ENCODE measurements at places on chromosomes 12 and 14.

DNA sequence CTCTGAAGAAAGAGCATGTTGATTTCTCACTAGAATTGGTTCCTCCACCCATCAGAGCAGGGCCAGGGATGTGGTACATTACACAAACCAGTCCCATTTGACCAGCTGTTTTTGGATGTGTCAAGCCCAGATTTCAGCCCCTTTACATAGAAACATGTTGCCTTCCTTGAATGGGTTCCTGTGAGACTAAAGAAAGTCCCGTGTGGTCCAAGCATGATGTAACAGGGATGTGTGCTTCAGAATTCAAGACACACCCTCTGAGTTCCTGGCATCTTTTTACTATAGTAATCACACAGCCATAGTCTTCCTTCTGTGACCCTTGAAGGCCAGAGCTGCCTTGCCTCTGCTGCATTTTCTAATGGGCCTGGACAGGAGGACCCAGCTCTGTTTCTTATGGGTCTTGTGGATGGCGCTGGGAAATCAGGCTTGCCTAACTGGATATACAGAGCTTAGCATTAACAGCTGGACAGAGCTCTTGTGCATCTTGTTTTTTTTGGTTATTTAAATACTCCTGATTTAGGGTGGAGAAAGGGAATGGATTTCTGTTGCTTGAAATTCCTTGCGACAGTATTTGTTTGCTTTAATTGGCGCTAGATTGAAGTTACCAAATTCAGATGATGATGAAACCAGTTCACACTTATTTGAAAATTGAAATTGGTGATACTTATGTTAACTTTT is 341.0 kb downstream of the ZFP36L1 start:
- DNase-seq = no peak

DNA sequence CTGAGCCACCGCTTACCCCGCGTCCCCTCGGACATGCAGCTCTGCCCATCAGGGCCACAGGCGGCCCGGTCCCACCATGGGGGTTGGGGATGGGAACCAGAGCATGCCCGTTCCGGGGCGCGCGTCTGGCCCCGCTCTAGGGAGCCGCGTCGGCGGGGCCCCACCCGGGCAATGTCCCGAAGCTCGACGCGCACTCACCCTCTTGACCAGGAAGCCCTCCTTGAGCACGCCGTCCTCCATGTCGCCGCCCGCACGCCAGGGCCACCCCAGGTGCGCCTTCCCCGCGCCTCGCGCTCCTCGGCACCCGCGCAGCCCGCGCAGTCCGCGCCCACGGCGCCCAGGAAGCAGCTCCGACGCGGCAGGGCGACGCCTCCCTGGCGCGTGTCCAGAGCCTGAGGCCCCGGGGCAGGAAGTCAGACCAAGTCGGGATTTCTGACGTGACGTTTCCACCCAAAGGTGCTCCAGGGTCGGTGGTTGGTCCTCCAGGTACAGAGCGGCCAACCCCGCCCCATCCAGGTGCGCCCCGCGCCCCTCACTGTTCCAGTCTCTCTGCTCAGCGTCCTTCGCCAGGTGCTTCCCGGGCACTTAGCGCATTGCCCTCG is at the start of gene PLEK2:
TSS of gene PLEK2 (minus strand) at position 346 of the 602 bp plus-strand sequence. CDS start at position 240, 106 bp downstream.
- DNase-seq = no peak

DNA sequence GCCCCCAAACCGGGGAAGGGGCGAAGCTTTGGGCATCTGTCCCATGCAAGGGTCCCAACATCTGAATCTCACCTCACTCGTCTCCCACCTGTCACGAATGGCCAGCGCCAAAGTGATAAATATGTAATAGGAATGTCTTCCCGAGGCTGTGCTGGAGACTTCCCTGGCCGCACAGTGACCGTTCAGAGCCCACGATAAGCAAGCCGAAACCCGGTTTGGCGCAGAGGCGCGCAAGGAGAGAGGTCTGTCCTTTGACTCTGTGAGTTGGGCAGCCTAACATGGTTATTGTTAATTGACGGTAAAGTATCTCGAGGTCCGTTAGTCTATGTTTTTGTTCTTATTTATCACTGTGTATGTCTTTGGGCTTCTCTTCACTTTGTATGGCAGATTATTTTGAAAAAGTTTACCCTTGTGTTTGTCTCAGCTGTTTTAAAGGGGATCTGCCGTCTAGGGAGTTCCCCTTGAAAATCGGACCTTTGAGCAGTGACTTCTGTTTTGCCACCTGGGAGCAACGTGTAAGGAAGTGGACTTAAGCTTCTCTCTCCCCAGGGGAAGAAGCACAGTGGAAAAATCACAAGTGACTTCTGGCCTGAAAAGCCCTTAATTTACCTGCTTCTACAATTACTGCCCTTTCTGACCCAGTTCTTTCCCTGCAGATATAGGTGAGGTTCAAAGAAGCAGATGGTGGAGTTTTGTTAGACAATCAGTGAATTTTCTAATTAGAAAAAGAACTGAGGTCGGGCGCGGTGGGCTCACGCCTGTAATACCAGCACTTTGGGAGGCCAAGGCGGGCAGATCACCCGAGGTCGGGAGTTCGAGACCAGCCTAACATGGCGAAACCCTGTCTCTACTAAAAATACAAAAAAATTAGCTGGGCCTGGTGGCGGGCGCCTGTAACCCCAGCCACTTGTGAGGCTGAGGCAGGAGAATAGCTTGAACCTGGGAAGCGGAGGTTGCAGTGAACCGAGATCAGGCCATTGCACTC is 1.1 kb upstream of the TM9SF1 start:
- no peak for DNase-seq

- no peak for DNase-seq
These were observed 363 bp upstream of the LMO3 start for GRCh38 chr12:16606201-16606849.

DNA sequence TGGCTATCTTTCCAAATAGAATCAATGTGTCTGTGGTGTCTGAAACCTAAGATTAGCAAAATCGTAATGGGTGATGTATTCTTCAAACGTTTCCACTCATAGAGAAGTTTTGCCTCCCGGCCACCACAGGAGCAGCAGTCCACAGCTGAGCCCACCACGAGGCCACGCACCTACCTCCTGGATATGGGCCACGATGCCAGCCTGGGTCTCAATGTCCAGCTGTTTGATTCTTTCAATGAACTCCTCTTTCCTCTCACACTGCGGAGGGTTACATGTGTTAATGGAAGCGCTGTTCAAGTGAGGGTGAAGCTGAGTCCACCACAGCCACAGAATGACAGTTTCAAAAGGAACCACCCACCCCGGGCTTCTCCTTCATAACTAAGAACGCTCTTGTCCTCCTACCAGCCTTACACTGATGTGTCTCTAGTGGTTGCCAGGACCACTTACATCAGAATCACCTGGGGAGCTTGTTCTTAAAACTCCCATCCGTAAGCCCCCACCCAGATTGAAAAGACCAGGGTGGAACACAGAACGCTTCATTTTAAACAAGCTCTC is 75.3 kb downstream of the CCDC88C start:
- no peak for DNase-seq

GRCh38 chr12:70885956-70886355 is 34.6 kb downstream of the PTPRR start:
- no peak for DNase-seq

DNA sequence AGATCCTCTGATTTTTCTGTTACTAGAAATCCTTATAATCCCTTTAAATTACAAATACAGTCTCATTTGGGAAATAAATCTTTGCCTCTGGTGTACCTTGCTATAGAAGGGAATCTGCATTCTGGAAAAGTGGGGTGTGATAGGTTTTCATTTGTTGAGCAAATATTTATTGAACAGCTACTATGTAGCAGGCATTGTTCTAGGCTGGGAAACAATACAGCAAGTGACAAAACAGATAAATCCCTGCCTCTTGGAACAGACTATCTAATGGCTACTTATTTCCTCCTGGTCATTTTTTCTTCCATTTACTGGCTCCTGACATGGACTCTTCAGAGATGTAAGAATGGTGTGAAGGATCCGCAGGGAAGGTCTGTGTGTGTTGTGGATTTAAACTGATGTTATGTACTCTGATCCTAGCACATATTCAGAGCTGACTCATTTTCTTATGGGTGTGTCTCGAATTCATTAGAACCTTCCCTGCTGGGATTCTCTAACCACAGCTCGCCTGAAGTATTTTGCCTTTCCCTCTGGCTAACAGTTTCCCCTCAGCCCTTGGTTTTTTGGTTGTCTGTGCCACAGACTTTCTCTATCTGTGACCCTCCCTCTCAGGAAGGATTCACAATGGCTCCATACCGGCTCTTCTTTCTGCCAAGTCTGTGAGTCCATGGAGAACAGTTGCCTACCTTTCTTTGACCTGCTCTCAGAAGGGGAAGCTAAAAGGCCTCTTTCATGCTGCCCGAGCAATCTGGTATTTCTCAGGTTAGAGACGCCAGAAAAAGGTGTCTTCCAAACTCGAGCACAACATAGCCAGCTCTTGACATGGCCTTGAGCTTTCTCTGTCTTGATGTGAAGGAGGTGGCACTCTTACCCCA is 53.7 kb downstream of the TMTC2 start:
- DNase-seq = no peak

- DNase-seq = no peak
These were observed 13.4 kb downstream of the C1S start for GRCh38 chr12:7073946-7074345.

GRCh38 chr12:117576053-117576452 is 214.6 kb upstream of the NOS1 start:
- no peak for DNase-seq

GRCh38 chr12:3604748-3605586 is 114.0 kb downstream of the PRMT8 start:
- no peak for DNase-seq

DNA sequence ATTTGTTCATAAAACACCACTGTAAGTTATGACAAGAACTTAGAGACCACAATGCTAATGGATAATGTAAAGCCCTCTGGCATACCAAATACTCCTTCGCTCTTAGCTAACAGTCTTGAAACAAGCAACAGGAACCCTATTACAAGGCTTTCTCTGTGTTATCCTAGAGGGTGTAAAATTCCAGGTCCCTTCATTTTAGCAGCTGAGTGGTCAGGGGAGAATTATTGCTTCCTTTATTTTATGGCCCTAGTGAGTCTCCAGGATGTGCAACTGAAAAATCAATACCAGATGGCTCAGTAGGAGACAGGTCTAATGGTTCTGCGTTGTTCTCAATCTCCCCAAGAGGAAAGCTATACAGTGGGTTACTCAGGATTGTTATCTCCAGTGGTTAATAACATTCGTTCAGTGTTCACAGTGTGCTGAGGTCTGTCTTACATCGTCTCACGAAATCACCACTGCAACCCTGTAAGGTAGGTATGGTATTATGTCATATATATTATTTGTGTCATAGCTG is 172.7 kb upstream of the CNOT2 start:
- no peak for DNase-seq
